ENCODE measurements at places on chromosomes 16 and 17.

DNA sequence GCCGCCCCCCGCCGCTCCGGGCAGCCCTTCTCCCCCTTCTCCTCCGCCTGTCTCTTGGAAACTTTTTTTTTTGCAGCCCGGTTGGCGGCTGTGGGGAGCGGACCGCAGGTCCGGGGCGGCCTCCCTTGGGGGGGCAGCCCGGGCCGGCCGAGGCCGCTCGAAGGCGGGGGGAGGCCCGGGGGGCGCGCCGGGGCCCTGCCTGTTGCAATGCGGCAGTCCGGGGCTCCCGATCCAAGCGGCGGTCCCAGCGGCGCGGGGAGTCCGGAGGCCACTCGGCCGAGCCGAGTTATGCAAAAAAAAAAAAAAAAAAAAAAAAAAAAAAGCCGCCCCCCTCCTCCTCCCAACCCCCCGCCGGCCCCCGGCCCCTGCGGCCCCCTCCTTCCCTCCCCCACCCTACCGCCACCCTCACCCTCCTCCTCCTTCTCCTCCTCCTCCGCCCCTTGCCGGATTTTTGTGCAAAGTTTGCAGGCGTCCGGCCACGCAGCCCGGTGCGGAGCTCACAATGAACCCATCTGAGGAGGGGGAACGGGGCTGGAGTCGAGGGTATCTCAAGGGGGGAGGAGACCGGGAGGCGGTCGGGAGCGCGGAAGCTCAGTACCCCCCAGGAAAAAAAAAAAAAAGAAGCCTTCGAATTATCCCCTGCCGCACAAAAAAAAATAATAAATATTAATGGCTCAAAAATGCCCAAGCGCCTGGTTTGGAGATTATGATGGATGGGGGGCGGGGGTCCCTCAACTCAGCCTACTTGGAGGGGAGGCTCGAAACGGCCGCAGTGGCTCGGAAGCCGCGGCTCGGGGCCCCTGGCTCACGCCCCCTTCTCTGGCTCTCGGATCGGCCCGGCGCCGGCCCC, at the start of gene ZNF423:
Gene ZNF423, minus strand, starts transcription at position 291 of the 850 bp plus-strand sequence. CDS start 338 bp downstream, outside the sequence.
- DNase-seq: no peak

GRCh38 chr17:58617563-58617962, 74.3 kb downstream of the TEX14 start:
- DNase-seq: no peak

- no peak for DNase-seq
These were observed at the start of gene RPRML for GRCh38 chr17:46979147-46979863. Gene RPRML, minus strand, starts transcription at chr17:46979253. Its CDS starts 246 bp downstream, at chr17:46979007.

DNA sequence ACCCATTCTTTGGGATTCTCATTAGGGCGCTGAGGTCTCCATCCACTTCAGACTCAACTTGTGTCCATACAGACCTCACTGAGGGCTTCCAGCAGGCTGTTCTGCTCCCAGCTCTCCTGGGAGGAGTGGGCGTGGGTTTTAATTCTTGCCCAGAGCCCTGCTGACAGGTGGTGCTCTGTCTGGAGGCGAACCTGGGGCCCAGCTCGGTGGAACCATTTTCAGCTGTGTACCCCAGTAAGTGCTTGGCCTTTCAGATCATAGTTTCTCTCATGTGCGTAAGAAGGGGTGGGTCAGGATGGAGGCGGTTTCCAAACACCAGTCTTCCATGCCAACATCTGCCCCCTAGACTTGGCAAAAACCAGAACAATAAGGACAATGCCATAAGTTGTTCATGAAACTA, 21.4 kb upstream of the NKD1 start:
- DNase-seq: no peak

GRCh38 chr16:54373534-54374520, 87.2 kb upstream of the IRX3 start:
- DNase-seq: no peak

DNA sequence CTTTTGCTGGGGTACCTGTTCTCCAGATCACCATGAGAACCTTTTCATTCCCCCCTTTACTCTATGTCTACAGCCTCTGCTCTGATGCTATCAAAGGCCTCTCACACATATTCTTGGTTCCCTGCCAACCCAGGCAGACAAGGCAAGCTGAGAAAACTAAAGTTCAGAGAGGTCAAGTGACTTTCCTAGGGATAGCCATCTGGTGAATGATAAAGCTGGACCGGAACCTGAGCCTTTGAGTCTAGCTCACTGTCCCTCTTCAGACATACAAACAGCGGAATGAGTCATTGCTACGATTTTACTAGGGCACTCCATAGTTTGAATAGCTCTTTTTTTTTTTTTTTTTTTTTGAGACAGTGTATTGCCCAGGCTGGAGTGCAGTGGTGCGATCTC, 73.3 kb downstream of the XYLT1 start:
- DNase-seq: no peak

GRCh38 chr16:66903544-66904427, 14.9 kb downstream of the CDH16 start:
- no peak for DNase-seq
